ENCODE measurements at places on chromosomes 4 and X.

DNA sequence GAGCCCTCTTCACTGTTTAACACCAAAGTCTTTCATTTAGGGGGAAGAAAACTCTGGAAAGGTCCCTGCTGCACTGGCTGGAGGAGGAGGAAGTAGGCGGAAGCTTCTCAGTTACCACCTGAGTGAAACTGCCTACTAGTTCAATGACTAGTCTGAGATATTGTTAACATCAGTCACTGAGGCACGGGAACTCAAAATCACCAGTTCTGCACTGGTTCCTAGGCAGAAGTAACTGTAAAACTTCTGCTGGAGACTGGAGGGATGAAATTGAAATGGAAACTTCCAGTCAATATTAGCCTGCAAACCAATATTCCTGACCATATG lies 178.3 kb downstream of the SNCA start:
- no peak for DNase-seq

DNA sequence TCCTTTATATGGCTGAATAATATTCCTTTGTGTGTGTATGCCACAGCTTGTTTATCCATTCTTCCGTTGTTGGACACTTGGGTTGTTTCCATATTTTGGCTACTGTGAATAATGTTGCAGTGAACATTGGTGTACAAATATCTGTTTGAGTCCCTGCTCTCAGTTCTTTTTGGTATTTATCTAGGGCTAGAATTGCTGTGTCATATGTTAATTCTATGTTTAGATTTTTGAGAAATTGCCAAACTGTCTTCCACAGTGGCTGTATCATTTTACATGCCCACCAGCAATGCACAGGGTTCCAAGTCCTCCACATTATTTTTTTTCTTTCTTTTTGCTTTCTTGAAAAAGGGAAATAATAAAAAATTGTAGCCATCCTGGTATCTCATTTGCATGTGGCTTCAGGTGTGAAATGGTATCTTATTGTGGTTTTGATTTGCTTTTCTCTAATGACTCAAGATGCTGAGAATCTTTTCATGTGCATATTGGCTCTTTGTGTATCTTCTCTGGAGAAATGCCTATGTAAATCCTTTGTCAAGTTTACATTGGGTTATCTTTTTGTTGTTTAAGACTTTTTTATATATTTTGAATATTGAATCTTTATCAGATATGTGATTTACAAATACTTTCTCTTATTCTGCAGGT lies 129.7 kb downstream of the RAPGEF2 start:
- DNase-seq = no peak

DNA sequence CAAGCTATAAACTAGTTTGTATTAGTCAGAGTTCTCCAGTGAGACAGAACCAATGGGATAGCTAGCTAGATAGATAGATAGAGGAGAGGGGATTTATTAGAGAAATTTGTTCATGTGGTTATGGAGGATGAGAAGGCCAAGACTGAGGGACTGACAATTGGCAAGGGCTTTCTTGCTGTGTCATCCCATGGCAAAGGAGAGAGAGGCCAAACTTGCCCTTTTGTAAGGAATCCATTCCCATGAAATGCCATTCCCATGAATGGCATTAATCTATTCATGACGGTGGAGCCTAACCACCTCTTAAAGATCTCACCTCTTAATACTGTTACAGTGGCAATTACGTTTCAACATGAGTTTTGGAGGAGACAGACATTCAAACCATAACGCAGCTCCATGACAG lies 58.1 kb downstream of the LINC00632 start:
- no peak for DNase-seq

DNA sequence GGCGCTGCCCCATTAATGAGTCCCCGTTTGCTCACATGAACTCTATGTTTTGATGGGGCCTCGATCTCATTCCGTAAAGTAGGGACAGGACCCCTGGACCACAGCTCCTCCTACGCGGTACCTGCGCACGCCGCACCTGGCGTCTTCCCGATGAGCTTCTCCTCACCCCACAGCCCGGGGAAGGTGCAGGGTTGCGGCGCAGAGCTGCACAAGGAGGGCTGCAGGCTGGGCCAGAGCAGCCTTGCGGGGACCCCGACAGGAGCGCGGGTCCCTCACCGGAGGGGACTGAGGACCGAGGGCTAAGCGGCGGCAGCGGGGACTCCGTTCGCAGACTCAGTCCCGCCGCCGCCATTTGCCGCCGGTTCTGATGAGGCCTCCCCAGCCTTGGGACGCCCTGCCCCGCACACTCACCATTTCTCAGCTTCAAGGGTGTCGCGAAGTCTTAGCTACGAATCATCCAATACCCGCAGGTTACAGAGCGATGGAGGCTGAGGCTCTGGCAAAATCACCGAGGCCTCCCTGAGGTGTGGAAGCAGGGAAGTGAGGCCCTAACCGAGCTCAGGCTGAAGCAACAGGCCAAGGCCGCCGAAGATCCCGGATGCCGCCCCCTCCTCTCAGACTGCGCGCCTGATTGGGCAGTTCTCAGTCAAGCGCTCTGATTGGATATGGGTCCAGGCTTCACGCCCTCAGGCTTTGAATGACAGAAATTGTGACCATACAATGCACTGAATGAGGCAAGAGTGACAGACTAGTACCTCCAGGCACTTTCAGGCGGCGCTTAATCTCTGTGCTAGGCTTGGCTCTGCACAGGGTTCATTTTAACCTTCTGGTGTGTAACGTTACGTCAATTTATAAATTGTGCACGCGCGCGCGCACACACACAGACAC lies 25.1 kb downstream of the ZNF721 start:
- peak; percentile 96 for DNase-seq

- DNase-seq = no peak
Observed at GRCh38 chr4:118296729-118297128, 56.1 kb downstream of the PRSS12 start.

DNA sequence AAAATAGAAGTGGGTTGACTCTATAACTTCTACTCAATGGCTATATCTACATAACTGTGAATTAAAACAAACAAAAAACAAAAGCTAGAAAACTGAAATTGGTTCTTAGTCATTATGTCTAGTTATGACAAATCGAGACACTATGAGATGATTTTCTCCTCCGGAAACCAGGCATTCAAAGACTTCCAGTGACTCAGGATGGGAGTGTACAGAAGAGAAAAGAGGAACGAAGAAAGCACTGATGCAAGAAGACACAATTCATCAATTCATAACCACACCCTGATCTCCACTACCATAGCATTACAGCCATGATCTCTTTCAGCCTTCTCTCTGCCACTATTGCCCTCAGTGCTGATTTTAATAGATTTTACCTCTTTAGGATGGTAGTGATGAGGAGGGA lies 253.6 kb downstream of the CBLL2 start:
- no peak for DNase-seq

DNA sequence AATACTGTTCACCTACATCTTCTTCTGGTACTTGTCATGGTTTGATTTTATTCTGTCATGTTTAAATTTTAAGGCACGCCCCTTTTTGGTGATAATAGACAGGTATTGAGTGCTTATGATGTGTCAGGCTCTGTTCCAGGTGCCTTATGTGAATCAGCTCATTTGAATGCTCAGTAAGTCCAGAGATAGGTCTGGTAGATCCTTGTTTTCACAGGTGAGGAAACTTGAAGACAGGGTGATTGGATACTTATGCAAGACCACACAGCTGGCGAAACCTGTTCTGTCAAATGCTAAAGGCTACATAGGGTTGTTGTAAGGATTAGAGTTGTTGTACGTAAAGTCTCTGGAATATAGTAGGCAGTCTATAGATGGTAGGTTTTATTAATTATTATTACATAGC lies 9.6 kb upstream of the SLC25A14 start:
- DNase-seq = no peak

GRCh38 chrX:10042055-10042454 lies 74.9 kb downstream of the CLDN34 start:
- no peak for DNase-seq

DNA sequence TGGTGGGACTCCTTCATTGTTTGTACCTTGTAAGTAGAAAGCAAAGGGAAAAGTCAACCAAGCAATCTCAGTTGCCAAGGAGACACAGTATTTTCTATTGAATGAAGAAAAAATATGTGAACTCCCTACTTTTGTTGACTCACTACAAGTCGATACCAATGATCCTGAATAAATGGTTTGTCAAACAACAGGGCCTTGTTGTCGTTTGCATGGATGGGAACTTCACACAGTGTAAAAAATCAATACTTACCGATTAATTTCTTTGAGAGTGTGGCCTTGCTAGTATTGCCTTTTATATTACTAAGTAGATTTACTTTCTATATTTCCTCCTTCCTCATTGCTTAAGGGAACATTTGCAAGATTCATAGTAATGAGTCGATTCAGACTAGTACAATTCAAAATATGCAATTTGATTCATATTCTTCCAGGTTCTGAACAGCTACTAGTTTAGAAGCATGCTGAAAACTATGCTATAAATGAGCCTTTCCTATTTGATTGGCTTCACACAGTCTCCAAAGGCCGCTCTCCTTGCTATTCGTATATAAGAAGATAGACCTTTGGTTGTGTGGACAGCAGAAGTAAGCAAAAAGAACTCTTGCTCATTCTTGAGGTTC lies 108.0 kb downstream of the ZNF330 start:
- DNase-seq = no peak

DNA sequence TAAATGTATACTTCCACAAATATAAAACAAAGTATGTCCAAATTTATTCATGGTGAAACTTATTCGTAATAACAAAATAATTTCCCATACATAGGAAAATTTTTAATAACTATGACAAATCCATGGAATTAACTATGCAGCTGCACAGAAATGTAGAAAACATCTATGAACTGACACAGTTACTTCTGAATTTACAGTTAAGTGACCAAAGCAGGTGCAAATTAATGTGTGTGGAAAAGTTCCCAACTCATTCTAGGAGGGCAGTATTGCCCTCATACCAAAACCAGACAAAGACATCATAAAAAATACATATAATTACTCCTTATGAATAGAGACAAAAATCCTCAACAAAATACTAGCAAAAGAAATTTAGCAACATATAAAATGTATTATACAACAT lies 12.5 kb downstream of the LDOC1 start:
- DNase-seq = no peak

DNA sequence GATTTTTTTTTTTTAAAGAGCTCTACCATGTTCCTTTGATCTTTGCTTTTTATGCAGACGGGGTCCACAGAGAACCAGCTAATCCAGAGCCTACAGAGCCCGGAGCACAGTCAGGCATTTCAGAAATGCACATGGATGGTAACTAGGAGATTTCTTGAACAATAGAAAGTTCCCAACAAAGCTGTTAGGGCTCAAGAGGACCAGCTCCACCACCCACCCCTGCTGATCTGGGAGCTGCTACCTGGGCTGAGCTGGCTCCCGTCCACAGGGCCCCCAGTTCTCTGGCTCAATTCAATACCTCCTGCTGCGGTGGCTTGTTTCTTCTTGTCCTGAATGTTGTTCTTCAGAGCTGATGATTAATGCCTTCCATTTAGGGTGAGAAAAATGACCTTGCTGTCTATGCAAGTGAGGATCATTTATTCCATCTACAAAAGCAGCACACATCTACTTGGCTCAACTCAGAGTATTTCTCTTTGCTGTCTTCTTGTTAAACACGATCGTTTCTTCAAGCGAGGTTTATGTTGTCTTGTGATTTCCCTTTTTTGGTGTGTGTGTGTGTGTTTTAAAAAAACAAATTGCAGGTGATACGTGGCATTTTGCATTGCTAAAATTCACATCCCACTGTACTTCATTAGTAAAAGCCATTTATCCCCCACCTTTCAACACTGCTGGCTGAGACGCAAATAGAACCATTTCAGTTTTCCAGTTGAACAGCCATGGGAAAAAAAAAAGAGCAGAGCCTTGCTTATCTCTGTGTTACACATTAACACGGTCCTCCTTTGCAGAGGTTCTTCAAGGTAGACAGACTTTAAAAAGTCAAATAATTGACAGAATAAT lies 31.3 kb downstream of the IGFBP7 start:
- no peak for DNase-seq

DNA sequence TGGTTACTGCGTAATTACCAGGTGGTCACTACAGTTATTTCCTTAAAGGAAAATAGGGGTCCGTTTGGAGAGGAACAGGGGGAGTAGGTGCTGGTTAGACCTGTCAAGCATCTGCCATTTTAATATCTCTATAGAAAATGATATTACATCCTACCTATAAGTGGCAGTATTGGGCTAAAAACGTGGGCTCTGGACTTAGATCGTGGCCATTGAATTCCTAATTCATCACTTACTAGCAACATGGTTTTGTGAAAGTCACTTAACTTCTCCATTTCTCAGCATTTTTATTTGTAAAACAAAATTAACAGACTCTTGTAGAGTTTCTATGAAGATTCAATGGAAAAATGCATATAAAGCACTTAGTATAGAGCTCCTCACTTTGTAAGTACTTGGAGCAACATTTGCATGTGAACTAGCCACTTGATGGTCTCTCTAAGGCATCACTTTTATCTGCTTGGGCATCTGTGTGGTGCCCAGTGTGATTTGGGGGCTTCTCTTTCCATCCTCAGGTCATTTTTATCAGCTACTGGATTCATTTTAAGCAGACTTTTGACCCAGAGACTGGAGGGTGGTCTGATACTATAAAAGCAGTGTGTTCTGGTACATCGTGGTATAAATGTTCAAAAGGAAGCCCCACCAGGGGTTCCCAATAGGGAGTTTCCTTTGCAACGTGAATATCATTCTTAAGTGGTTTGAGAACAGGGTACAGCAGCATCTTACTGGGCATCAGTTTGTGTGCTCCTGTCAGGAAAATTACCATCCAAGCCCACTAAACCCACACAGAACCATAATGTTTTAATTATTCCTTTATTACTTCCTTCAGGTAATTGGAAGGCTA lies 42.7 kb upstream of the RASSF6 start:
- no peak for DNase-seq

DNA sequence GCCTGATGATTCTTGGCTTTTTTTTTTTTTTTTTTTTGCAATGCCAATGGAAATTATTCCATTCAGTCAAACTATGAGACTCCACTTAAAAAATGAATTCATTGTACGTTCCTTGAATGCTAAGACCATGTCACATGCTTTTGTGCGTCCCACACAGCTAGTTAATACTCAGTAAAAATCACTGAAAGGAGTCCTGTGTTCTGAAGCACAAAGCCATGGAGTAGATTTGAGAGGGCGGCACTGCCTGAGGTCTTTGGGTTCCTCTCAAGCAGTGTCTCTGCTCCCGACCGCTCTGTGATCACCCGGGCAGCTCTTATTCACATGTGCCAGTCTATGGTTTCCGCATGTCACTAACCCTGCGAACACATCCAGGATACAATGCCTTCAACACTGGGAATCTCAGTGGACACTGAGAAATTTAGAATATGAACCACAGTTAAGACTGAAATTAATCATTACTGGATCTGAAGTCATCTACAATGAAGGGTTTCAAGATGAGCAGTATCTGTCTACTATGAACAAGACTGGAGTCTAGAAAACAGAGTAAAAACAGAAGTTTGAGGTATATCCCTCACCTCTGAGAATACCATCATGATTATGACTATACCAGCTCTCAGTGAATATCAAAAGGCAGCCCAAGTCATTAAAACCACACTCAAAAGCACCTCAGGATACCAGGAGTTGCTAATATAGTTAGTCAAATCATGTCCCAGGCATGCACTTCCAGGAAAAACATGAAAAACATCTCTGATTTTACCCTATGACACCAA lies 193.0 kb downstream of the MGST2 start:
- DNase-seq = no peak

- DNase-seq = no peak
Observed at GRCh38 chr4:70195425-70195824, at the start of gene ODAM. ODAM (plus strand) TSS chr4:70195725; CDS start chr4:70196544, 819 bp downstream.

- no peak for DNase-seq
Observed at GRCh38 chrX:53494436-53494835, 60.3 kb upstream of the HSD17B10 start.

All from right lung (tissue), 10 donors.